NCI-H1417 (cell line): ENCODE measurements at places on chromosomes 3 and 15.

GRCh38 chr15:96693990-96694517 lies 363.6 kb downstream of the NR2F2 start:
- no peak for DNase-seq

DNA sequence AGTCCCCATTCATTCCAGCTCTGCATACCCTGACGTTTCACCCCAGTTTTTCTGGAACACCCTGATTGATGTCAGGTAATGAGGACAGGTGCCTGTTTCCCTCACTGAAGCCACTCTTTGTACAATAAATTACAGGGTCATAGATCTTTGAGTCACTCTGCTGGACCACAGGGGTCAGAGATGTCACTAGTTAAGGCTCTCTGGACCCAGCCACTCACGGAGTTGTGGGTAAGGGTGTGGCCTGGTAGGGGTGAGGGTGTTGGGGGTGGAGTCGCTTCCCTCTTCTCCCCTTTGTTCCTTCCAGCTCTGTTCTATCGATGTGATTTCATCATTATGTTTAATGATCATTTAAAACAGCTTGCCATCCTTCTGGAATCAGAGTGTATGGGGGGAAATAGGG lies 512 bp downstream of the IQCF5 start:
- no peak for DNase-seq

DNA sequence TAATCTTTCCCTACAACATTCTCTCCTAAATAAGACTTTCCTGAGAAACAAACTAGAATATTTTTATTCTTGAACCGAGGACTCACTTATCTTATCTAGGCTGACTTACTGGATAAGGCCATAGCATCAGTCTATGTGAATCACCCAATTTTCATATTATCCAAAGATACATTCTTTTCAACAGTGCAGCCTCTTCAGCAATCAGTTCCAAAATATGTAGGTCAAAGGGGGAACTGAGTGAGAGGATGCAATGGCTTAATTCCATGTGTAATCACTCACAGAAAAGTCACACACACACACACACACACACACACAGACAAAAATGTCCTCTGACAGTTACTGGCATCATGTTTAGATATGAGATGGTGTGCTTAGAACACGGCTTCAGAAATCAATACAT lies 31.5 kb upstream of the MECOM start:
- DNase-seq: no peak

DNA sequence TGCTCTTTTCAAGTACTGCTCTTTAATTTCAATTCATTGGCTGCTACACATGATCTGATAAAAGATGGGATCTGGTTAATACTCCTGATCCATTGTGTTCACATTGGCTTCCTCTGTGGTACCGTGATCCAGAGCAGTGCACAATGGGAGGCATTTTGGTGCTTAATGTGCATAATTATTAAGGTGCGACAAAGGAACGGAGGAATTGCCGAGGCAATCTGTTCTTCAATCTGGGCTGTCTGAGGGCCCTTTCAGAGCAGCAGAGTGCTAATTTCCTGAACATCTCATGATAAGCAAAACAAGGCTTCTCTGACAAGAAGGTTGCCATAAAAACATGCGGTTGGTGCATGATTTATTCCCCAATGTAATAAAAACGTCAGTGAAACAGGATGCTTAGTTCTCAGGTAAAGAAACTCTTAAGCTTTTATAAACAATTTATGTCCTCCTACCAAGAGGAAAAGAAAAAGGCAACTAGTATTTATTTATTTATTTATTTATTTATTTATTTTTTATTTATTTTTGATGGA lies 64.0 kb upstream of the EPHA3 start:
- DNase-seq: peak; percentile 82
